Stimulated activated CD4-positive, alpha-beta T cell treated with anti-CD3 and anti-CD28 coated beads, Interleukin-1b, Interleukin-23, amount 100 ng/mL, for 1 hour (primary cell): ENCODE measurements at places on chromosomes 7 and 10.

DNA sequence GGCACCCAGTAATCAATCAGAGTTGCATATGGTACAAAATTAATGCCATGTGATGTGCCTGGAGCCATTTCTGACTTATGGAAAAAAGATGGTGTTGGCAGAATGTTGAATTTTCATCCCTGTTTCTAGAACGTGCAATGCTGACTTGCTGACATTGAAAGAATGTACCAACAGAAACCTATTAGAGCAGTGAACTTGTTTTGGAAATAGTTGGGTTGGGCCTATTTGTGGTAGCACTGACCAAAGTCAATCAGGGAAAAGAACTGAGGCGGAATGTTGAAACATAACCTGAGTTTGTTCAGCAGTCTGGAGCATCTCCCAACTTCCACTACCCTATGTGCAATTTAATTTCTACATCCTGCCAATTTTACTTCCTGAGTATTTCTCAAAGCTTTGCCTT lies 11.7 kb upstream of the KIAA1217 start:
- no peak for DNase-seq

DNA sequence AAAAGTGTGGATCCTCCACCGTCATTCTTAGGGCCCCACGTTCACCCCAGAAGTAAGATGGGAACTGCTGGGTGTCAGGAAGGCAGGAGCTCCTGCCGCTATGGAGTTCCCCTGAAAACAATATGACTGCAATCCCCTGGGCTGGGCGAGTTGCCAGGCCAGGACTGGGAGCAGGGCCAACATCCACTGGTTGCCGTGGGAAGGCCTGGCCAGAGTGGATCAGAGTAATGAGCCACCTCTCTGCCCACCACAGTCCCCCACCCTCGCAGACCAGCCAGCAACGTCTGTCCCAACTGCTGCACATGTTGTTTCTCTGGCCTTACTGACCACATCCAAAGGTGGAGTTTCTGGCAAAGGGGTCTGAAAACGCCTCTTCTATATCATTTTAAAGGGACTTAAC lies 86.6 kb downstream of the STRA8 start:
- no peak for DNase-seq

- no peak for DNase-seq
Observed at GRCh38 chr10:122672655-122673054, 27.0 kb downstream of the C10orf120 start.

- DNase-seq = no peak
Observed at GRCh38 chr10:112585960-112586359, 138.9 kb downstream of the VTI1A start.
